ENCODE measurements at places on chromosomes 2 and 18.
A peak's percentile ranks its signal among the peaks of the same experiment; 100 is the strongest.

GRCh38 chr2:142052220-142052863 lies 78.5 kb downstream of the LRP1B start:
- DNase-seq: no peak

- DNase-seq: no peak
These were observed 147.6 kb downstream of the ESCO1 start for GRCh38 chr18:21452796-21453510.

GRCh38 chr2:23871206-23871605 lies 55.7 kb downstream of the ATAD2B start:
- DNase-seq: no peak

GRCh38 chr2:230343747-230344146 lies 16.8 kb downstream of the SP140L start:
- DNase-seq: no peak

DNA sequence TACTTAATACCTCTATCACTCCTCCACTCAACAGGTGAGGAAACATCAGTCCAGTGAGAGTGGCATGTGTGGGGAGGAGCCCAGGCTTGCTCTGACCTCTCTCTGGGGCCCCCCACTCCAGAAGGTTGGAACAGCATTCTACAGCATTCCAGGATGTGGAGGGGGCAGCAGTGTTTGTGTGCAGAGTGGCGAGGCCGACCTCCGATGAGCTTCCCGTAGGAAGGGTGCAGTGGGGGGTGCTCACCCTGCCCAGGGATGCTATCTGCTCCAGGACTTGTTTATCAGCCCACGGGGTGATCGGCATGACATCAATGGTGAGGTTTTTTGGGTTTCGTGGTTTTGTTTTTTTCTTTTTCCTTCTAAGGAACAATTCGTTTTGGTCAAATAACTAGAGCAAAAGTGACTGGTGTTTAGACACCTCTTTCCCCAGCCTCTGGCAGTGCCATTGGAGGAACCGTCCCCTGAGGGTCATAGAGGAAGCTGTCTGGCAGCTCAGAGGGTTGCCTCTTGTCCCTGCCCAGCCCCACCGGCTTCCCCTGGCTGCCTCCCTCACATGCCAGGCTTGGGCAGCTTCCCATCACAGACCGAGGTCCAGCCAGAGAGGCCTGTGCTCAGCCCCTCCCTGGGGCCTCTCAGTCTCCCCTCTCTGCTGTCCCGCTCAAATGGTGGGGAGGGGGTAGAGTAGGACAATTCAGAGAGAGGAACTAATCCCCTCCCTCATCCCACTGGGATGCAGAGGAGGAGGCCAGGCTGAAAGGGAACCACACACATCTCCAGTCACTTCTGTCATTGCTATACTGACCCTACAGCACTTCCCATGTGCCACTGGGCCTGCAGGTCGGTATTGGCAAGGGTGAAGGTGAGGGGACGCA lies 96.5 kb downstream of the ZFP36L2 start:
- no peak for DNase-seq

DNA sequence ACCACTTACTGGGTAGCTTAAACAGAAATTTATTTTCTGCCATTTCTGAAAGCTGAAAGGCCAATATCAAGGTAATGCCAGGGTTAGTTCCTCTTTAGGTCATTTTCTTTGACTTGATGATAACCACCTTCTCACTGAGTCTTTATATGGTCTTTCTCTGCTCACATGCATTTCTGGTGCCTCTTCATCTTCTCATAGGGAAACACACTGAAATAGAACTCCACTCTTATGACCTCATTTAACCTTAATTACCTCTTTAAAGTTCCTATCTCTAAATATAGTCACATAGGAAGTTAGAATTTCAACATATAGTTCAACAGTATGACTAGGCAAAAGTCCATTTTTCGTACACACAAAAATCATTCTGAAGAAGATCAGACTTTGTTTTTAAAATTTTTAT lies 616.8 kb upstream of the VRK2 start:
- DNase-seq: no peak

DNA sequence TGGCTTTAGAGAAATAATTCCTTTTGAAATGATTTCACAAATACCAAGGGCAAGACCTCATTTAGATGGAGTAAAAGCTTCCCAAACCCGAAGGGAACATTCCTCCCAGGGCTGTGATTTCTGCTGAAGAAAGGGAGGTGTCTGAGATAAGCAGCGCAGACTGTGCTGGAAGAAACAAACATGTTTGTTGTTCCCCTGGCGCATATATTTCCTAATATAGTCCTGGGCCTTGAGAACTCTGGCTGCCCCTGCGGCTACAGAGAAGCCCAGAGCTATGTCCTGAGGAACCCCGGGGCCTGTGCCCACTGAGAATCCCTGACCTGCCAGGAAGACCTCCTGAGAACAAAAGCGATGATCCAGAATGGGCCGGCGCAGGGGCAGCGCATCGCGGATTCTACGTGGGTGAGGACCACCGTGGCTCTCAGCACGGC lies 372.6 kb upstream of the NT5C1B start:
- DNase-seq: no peak

- no peak for DNase-seq
These were observed 346.8 kb downstream of the ANAPC1 start for GRCh38 chr2:111537078-111537655.

GRCh38 chr2:190722835-190723234 lies 74.0 kb downstream of the NAB1 start:
- no peak for DNase-seq

GRCh38 chr2:203591642-203592041 lies 56.5 kb upstream of the RAPH1 start:
- DNase-seq: no peak

DNA sequence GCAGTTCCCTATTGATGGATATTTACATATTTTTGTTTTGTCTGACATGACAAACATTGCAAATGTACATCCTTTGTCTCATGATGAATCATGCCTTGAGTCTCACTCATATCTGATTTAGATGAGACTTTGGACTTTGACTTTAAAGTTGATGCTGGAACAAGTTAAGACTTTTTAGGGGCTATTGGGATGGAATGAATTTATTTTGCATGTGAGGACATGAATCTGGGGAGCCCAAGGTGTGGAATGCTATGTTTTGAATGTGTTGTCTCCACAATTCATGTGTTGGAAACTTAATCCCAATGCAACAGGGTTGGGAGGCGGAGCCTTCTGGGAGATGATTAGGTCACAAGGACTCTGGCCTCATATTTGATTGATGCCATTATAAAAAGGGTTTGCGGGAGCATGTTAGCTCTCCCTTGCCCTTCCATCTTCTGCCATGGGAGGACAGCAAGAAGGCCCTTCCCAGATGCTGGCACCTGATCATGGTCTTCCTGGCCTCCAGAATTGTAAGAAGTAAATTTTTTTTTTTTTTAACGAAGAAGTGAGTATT lies 29.1 kb upstream of the INO80D start:
- DNase-seq: no peak

DNA sequence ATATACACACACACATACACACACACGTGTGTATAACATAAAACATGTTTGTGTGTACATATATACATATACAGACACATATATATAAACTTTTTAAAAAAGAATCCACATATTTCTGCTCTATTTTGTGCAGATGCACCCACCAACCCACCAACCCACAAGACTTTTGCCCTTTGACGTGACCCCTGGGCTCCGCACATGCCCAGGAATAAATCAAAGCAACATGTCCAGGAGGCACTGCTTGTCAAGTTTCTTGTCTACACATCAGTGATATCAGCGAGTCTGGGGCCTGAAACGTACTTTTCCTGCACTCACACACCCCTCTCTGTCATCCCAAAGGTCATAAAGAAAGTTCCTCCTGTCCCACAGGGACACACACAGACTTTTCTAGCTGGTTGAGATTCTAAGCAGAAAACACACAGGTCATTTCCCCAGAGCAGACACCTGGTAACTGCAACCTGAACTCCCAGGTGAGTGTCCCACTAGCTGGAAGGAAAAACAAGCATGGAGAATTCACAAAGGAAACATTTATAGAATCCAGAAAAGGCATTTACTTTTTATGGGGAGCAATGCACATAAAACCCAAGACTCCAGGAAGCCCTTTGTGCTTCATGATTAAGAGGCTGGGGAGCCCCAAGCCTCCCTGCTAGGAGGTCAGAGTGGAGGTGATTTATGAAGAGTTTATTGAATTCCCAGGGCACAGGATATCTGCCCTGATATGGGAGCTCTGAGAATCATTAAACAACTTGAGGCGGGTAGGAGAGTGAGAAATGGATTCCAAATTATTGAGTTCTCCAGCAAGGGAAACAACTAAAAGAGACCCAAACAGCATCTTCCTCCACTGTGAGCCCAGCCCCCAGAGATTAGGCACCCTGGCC lies 211.6 kb downstream of the MGAT5 start:
- DNase-seq: no peak

DNA sequence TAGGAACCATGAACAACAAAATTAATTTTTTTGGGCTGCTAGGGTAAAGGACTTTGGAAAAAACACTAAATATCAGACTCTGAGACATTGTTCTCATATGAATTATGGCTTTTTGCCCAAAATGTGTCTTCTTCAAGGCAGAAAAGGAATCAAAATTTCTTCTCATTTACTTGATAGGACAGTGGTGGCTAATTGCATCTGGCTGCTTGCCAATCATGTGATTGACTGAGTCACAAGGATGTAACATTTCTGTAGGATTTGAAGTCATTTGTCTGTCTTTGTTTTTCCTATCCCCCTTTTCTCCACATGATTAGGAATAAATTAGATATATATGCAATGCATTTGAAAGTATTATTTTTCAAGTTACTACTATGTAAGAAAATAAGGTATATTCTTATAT lies 130.2 kb downstream of the SLC4A10 start:
- DNase-seq: no peak

DNA sequence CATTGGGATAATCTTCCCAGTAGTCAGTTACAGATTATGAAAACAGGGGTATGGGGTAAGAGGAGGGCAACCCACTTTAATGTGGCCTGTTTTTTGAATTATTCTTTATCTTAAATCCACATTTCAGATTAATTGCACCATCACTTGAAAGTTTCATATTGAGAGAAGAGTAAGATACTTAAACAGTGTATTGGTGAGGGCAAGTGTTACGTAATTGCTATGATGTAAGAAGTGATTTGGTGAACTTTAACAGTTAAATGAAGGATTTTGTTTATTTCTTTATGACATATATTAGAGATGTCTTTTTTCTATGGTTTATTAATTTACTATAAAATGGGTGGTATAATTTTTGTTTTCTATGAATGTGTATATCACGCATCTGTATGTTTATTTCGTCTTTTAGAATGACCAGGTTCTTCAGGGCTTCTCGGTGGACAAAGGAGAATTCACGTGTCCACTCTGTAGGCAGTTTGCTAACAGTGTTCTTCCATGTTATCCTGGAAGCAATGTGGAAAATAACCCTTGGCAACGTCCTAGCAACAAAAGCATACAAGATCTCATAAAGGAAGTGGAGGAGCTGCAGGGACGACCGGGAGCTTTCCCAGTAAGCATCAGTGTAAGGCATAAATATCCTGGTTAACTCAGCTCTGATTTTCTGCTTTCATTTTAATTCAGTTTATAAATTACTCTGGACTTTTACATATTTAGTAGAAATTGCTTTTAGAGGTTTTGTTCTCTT lies 171.2 kb upstream of the MYO3B start:
- no peak for DNase-seq

GRCh38 chr18:23487738-23488570 lies 15.4 kb upstream of the RMC1 start:
- peak; percentile 31 for DNase-seq

GRCh38 chr2:102365763-102366162 lies 10.2 kb downstream of the IL18R1 start:
- no peak for DNase-seq

DNA sequence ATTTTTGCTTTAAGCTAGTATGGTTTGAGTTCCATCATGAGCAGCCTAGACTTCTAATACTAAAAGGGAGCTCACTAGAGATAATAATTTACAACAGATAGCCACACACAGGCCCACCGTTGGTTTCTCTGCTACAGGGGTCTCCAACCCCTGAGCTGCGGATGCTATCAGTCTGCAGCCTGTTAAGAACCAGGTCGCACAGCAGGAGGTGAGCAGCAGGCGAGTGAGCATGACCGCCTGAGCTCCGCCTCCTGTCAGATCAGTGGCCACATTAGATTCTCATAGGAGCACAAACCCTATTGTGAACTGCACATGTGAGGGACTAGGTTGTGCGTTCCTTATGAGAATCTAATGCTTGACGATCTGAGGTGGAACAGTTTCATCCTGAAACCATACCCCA lies 150.6 kb downstream of the HRH4 start:
- DNase-seq: no peak

DNA sequence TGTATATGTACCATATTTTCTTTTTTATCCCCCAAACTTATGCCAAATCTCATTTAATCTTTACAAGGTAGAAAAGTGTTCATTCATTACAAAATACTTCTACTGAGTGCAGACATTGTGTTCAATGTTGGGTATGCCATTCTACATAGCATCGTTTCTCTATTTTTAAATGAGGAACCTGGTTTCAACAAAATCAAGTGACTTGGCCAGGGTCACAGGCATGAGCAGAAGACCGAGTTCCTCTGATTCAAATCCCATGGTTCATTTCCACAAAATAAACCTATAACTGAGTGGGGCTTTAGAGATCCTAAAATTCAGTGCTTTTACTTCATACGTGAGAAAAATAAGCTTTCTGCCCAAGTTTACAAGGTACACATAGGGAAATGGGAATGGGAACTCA lies 81.4 kb upstream of the RASGRP3 start:
- DNase-seq: no peak

- DNase-seq: no peak
These were observed 143.2 kb upstream of the RND3 start for GRCh38 chr2:150630587-150631235.

GRCh38 chr2:19600506-19600905 lies 242.1 kb upstream of the OSR1 start:
- DNase-seq: no peak

GRCh38 chr2:26702025-26702424 lies 9.5 kb downstream of the KCNK3 start:
- no peak for DNase-seq

GRCh38 chr2:3465328-3465727 lies 54.0 kb downstream of the ADI1 start:
- DNase-seq: no peak

- no peak for DNase-seq
These were observed 34.8 kb upstream of the RND3 start for GRCh38 chr2:150522269-150522668.

DNA sequence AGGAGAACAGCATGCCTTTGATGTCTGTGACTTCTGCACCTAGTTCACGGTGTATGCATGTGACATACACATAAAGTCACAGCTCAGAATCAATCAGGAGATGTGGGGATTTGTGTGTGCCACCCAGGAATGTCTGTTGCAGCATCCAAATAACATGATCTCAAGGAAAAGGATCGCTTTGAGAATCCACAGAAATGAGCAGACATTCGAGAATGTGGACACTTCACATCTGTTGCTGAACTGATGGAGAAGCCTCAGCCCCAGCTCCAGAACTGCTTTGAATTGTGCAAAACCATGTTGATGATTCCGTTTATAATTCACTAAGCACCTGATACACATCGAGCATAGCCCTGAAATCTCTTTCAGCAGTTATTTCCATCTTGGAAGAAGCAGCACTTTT lies 208.6 kb downstream of the CMPK2 start:
- no peak for DNase-seq

All from activated T-cell treated with anti-CD3 and anti-CD28 coated beads for 48 hours (primary cell).